ENCODE measurements at places on chromosomes 2 and 18. TPM values are rescaled to one million over a fixed set of nuclear protein-coding genes. Genes with fewer than 3 reads are reported as not detected.

Gene ZRANB3
- 18.9 TPM for total RNA-seq

DNA sequence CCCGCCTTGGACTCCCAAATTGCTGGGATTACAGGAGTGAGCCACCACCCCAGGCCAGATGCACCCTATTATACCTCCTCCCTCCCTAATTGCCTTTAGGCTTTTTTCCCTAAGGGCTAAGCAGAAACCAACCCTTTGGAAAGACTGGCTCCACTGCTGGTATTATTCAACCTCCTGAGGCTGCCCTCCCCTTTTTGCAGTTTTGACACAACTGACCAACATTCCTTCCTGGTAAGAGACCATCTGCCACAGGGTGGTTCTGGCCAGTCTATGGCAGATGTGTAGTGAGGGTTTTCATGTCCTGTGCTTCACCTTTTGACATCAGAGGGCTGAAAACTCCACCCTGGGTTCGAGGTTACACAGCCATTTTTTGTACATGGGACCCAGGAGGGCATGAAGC is 1785.3 kb upstream of the CELF4 start:
- no peak for DNase-seq

DNA sequence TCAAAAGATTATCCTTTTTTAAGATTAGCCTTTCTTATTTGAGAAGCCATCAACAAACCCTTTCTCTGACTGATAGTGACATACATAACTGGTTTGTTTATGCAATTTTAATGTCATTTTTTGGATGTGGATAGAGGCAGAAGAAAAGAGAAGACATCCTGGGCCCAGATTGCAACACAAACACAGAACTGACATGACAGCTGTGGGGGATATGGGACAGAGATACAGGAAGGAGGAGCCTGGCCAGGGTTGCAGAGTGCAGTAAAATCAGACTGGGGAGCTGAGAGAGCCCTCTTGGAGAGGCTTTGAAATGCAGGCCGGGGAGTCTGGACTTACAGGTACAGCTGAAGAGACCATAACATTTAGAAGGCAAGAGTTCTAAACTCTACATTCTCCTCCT is 65.1 kb downstream of the SIGLEC15 start:
- no peak for DNase-seq

DNA sequence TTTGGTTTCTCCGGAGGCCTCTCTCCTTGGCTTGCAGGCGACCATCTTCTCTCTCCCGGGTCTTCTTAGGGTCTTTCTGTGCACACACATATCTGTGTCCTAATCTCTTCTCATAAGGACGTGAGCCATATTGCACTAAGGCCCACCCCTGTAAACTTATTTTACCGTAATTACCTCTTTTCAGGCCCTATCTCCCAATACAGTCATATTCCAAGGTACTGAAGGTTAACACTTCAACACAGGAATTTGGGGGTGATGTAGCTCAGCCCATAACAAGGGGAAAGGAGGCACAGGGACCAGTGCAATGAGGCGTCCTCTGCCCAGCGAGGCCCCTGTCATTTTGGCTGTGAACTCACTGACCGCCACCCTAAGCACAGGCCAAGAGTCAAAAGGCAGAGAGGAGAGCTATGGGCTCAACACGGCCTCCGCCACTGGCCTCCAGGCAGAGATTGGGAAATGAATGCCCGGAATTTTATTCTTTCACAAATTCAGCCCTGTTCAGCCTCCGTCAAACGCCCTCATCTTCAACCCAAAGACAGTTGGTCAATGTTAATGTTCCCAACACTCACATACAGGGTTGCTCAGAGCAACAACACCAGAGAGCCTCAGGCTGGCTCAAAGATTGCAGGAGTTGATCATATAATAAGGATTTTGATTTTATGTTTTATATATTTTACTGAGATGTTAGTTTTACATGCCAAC is 15.9 kb upstream of the NMUR1 start:
- DNase-seq, result no peak

All from WTC11 (cell line).